ENCODE measurements at places on chromosomes 11 and 22.

GRCh38 chr11:35106595-35106994, 32.4 kb upstream of the CD44 start:
- no peak for DNase-seq

- no peak for DNase-seq
Measured at GRCh38 chr11:65416341-65416824, 6.2 kb upstream of the NEAT1 start.

- no peak for DNase-seq
Measured at GRCh38 chr11:128663824-128664223, 30.0 kb upstream of the FLI1 start.

DNA sequence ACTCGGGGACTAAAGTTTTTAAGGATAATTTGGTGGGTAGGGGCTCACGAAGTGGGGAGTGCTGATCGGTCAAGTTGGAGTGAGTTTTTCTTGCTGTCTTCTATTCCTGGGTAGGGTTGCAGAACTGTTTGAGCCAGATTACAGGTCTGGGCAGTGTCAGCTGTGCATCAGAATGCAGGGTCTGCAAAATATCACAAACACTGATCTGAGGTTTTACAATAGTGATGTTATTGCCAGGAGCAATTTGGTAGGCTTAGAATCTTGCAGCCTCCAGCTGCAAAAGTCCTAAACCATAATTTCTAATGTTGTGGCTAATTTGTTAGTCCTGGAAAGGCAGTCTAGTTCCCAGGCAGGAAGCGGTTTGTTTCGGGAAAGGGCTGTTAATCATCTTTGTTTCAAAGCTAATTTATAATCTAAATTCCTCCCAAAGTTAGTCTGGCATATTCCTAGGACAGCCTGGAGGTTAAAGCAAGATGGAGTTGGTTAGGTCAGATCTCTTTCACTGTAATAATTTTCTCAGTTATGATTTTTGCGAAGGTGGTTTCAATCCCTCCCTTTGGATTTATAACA, 39.7 kb upstream of the CALCA start:
- DNase-seq = no peak

- no peak for DNase-seq
Measured at GRCh38 chr11:93464927-93465540, 78.2 kb downstream of the SMCO4 start.
